Adipocyte (in vitro differentiated cells): ENCODE measurements at places on chromosomes 6 and 20.

DNA sequence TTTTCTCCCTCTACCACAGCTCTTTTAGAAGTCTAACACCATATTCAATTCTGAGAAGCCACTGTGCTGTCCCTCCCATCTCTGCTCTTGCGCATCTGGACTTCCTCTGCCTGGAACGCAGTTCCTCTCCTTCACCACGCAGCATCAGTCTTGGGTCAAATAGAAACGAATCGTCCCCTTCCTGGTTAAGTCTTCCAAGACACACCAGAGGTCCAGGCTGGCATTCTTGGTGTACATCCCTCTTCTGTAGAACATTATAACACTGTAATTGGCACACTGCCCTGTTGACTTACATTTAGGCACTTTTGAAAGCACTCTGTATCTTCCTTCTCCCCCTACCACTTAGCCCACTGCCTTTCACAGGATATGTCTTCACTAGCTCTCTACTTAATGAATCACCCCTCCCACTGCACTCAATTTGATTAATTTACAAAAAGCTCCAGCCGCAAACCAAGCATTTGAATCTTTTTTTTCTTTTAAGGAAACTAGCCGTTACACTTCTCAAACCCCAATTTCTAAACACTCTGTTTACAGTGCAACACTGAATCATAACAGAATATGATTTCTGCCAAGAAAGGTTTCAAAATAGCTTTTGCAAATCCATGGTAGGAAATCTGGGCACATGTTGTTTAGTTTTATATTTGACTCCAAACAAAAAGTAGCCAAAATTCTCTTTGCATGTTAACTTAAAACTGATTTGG lies 140.8 kb upstream of the CARMIL1 start:
- peak; percentile 78 for DNase-seq

- no peak for DNase-seq
Observed at GRCh38 chr6:156131221-156131903, 645.8 kb upstream of the ARID1B start.

GRCh38 chr6:9481292-9482029 lies 933.4 kb downstream of the TFAP2A start:
- peak; percentile 52 for DNase-seq

GRCh38 chr6:44058617-44059358 lies 68.5 kb downstream of the MRPL14 start:
- peak; percentile 97 for DNase-seq

DNA sequence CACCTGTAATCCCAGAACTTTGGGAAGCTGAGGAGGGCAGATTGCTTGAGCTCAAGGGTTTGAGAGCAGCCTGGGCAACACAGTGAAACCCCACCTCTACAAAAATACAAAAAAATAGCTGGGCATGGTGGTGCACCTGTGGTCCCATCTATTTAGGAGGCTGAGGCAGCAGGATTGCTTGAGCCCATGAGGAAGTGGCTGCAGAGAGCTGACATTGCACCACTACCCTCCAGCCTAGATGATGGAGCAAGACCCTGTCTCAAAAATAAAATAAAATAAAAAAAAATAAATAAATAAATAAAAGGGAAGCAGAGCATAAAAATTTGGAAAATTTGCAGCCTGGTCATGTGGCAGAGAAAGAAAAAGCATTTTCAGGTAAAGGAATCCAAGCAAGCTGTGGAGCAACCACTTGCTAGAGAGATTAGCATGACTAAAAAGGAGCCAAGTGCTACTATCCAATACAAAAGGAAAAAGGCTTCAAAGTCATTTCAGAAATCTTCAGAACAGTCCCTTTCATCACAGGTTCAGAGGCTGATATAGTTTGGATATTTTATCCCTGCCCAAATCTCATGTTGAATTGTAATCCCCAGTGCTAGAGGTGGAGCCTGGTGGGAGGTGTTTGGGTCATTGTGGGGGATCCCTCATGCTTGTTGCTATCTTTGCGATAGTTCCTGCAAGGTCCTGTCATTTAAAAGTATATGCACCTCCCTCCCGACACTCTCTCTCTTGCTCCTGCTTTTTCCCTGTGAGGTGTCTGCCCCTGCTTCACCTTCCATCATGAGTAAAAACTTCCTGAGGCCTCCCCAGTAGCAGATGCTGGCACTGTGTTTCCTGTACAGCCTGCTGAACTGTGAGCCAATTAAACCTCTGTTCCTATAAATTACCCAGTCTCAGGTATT lies 11.2 kb upstream of the TTK start:
- DNase-seq: no peak

GRCh38 chr6:88374553-88374952 lies 208.4 kb upstream of the CNR1 start:
- no peak for DNase-seq

DNA sequence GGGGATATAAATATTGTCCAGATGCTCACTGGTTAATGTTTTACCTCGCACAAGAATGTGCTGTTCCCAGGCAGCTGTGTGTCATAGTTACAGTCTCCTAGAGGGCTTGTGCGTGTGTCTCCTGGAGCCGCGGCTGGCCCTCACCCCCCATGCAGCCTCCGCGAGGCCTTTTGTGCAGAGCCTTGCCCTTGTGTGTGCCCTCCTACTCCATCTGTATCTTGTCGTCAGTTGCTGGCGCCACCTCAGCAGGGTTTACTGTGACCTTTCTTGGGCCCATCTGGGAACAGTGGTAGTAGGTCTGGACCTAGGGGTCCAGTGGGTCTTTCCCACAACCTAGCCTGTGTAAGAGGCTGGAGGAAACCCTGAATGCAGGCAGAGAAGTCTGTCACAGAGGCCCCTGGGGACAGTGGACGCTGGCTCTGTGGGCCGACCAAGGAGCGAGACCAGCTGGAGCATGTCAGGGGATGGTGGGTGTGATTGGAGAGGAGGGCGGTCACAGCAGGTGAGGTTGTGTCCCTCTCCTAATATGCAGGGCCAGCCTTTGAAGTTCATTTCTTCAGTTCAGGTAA lies 35.2 kb downstream of the PPP1R14C start:
- no peak for DNase-seq
